Stimulated activated naive CD8-positive, alpha-beta T cell treated with anti-CD3 and anti-CD28 coated beads, Interleukin-15, Interleukin-2, amounts not matched to agents 100 U/mL and 50 U/mL, for 24 hours (primary cell): ENCODE measurements at places on chromosomes 3 and 15.

- no peak for DNase-seq
Measured at GRCh38 chr15:90531147-90531546, 1.4 kb downstream of the CRTC3 start.

DNA sequence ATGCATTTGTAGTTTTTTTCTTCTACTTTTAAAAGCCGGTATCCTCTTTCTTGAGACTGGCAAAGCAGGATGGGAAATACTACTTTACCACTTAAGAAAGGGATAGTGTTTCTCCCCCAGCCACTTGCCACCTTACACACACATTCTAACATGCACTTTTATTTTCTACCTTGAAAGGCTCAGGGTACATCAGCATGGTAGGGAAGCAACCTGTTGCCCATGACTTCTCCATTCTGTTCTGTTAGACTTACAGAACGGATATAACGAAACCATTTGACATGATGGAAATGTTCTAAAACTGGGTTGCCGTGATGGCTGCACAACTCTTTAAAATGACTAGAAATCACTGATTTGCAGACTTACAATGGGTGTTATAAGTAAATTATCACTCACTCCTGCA lies 405.5 kb downstream of the SHQ1 start:
- DNase-seq = no peak

GRCh38 chr3:171770689-171771620 lies 39.3 kb downstream of the PLD1 start:
- DNase-seq = no peak

DNA sequence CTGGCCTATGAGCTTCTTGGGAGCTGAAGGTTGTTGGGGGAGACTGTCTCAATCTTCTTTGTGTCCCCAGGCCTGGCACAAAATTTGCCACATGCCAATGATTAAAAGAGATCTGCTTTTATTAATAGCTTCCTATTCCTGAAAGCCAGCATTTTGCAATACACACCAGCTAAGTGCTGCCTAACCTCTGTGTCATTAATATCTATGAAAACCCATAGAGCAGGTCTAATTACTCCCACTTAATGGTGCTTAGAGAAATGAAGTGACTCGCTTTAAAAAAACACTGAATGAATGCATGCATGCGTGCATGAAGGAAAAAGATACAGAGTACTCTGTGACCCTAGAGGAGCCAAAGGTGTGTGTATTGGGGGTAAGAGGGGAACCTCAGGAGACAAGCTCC lies 55.0 kb downstream of the SLC6A1 start:
- no peak for DNase-seq

- DNase-seq = no peak
Measured at GRCh38 chr3:4823986-4824925, 155.0 kb upstream of the BHLHE40 start.

DNA sequence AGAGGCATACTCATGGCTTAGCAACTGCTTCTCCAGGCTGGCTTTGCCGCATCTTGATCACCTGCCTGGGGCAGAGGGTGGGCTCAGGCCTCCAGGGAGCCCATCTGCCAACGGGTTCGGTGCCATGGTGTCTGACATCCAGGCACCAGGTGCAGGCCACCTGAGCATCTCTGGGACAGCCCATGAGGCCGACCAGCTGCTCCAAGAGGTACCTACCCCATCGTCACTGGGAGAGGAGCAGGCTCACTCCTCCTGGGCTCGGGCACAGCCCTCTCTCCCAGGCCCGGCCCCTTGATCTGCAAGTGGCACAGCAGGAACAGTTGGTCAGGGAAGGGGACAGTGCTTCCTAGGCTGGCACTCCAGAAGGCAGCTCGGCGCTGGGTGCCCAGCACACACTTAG lies 21.9 kb downstream of the TPRA1 start:
- no peak for DNase-seq

- DNase-seq = no peak
Measured at GRCh38 chr3:10568549-10568948, 63.2 kb upstream of the ATP2B2 start.
